ENCODE measurements at places on chromosomes 13 and 19.

GRCh38 chr19:34317311-34317927 is 47.6 kb upstream of the GPI start:
- H3K36me3 ChIP-seq, result peaks cover 7% of the 10 kb centered on the region
- H3K4me1 ChIP-seq, result peaks cover 21% of the 10 kb centered on the region
- H3K27ac ChIP-seq, result no peak overlapping the region
- no peaks in the 10 kb centered on the region for H3K27me3 ChIP-seq
- no peak overlapping the region for H3K4me3 ChIP-seq

DNA sequence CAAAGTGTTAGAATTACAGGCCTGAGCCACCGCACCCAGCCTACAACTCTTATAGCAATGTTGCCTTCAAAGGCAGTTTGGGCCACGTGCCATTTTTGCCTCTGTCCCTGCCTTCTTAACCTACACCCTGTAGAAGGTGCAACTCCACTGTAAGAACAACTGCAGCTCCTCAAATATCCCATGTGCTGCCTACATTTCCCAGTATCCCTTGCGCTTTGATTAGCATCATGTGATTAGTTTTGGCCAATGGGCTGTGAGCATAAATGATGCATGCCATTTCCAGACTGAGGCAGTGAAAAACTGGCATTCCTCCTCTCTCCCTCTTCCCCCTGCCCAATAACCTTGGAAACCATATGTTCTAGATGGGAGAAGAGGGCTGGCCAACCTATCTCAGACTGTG is 75.2 kb upstream of the MRI1 start:
- no peak overlapping the region for H3K4me3 ChIP-seq
- H3K4me1 ChIP-seq, result no peaks in the 10 kb centered on the region
- no peak for DNase-seq
- no peaks in the 10 kb centered on the region for H3K27me3 ChIP-seq
- no peak overlapping the region for H3K27ac ChIP-seq
- H3K36me3 ChIP-seq, result no peaks in the 10 kb centered on the region

GRCh38 chr13:101382701-101383100 is 33.6 kb downstream of the NALCN start:
- H3K4me3 ChIP-seq, result no peak overlapping the region
- no peak overlapping the region for H3K27ac ChIP-seq
- H3K27me3 ChIP-seq, result no peaks in the 10 kb centered on the region
- H3K36me3 ChIP-seq, result no peaks in the 10 kb centered on the region
- H3K4me1 ChIP-seq, result no peaks in the 10 kb centered on the region

DNA sequence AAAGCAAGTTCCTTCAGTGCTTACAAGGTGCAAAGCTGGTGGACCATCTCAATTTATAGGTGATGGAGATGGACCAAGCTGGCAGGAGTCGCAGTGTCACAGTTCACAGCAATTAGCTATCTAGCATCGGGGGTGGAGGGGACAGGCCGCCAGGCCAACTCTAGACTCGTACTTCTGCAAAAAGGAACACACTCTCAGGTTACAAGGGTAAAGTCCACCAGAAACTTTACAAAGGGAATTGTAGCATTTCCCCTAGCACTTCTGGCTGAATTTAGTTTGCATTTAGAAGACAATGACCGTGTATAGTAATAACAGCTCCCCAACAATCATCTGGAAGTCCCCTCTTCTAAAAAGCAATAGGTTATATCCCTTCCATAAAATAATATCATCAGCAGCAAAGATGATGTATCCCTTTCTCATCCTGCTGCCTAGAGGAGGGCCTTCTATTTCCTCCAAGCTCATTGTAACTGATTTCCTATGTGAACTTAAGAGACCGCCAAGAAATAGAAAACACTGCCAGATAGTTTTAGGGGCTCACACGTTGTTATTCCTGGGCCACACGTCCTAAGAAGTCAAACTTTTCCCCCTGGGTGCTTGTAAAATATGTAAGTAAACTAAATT is 8.5 kb upstream of the DOCK9 start:
- peaks cover 2% of the 10 kb centered on the region for H3K36me3 ChIP-seq
- H3K4me1 ChIP-seq, result peaks cover 7% of the 10 kb centered on the region
- no peaks in the 10 kb centered on the region for H3K27me3 ChIP-seq
- no peak overlapping the region for H3K4me3 ChIP-seq
- DNase-seq, result no peak
- H3K27ac ChIP-seq, result no peak overlapping the region

DNA sequence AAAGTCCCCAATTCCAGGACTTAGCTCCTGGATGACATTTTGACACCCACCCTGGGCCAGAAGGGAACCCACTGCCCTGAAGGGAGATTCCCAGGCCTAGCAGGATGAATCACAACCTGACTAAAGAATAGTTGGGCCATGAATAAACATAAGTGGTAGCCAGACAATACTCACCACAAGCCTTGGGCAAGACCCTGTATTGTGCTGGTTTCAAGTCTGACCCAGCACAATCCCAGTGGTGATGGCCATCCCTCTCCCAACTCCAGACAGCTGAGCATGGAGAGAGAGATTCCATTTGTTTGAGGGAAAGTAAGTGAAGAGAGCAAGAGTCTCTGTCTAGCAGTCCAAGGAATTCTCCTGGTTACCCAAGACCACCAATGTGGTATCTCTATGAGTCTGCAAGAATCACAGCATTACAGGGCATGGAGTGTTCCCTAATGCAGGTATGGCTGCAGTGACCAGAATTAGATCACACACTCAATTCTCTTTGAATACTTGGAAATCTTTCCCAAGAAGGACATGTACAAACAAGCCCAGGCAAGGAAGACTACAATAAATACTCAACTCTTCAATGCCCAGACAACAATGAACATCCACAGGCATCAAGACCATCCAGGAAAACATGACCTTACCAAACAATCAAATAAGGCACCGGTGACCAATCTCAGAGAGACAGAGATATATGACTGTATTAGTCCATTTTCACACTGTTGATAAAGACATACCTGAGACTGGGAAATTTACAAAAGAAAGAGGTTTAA is 158.0 kb downstream of the VWA8 start:
- H3K4me3 ChIP-seq, result no peak overlapping the region
- H3K36me3 ChIP-seq, result no peaks in the 10 kb centered on the region
- H3K27ac ChIP-seq, result peak overlapping the region; percentile 5
- DNase-seq, result peak; percentile 87
- peaks cover 3% of the 10 kb centered on the region for H3K4me1 ChIP-seq

- no peak overlapping the region for H3K4me3 ChIP-seq
- no peak overlapping the region for H3K27ac ChIP-seq
These were observed 33.7 kb upstream of the VSTM2B start for GRCh38 chr19:29491995-29492577.

DNA sequence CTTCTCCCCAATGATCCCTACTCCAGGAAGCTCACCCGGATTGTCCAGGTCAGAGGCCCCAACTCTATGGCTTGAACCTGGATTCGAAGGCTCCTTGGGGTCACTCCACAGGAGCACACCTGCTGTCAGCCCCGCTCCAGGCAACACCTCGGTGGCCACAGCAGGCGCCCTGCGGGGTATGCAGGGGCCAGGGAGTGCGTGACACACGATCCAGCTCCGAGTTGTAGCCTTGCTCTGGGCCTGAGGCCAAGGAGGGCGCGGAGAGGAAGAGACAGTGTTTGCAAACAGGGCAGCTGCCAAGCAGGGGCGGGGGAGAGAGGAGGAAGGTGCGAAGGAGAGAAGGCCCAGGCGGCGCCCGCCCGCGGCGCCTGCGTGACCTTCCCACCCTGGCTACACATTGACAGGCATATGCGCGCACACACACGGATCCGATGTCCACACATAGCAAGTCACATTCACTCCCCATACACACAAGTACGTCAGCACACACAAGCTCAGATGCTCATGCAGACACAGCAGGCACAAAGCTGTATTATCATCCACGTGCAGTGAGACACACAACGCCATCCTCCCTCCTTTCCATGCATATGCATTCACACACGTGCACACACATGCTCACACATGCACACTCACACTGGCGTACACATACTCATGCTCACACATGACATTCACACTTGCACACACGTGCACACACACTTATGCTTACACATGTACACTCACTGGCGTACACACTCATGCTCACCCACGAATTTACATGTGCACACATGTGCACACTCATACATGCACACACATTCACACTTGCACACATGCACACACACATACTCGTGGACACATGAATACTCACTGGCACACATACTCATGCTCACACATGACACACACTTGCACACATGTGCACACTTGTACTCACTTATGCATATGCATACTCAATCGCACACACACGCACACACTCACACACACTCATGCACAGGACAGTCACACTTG is 10.4 kb downstream of the SBK2 start:
- H3K27me3 ChIP-seq, result no peaks in the 10 kb centered on the region
- H3K4me3 ChIP-seq, result peak overlapping the region; percentile 27
- H3K4me1 ChIP-seq, result no peaks in the 10 kb centered on the region
- H3K36me3 ChIP-seq, result no peaks in the 10 kb centered on the region

DNA sequence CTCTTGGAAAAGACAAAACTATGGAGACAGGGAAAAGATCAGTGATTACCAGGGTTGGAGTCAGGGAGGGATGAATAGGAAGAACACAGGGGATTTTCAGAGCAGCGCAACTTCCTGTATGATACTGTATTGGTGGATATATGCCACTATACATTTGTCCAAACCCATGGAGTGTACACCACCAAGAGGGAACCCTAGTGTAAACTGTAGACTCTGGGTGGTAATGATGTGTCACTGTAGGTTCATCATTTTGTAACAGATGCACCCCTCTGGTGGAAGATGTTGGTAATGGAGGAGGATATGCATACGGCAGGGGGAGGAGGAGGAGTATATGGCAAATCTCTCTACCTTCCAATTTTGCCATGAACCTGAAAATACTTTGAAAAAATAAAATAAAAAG is 68.1 kb downstream of the UFM1 start:
- H3K4me1 ChIP-seq, result no peaks in the 10 kb centered on the region
- no peaks in the 10 kb centered on the region for H3K27me3 ChIP-seq
- no peak overlapping the region for H3K4me3 ChIP-seq
- no peak for DNase-seq
- no peak overlapping the region for H3K27ac ChIP-seq

DNA sequence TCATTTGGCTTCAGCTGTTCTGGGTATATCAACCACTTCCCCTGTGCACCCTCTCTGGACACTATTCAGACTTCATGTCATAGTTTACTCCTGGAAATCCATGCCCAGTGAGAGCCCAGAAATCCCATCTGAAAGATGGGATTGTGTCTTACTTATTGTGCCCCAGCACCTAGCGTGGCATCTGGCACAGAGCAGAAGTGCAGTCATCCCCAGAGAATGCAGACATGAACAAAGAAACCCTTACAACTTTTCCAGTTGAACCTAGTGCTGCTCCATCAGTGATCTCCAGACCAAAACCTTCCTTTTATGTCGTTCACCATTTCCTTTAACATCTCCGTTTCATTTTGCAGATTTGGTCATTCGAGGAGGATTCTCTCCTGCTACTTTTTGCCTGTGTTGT is 60.6 kb downstream of the MBNL2 start:
- no peak overlapping the region for H3K4me3 ChIP-seq
- peaks cover 4% of the 10 kb centered on the region for H3K36me3 ChIP-seq
- no peaks in the 10 kb centered on the region for H3K4me1 ChIP-seq
- H3K27ac ChIP-seq, result no peak overlapping the region
- DNase-seq, result no peak

- H3K36me3 ChIP-seq, result no peaks in the 10 kb centered on the region
- no peak for DNase-seq
- no peaks in the 10 kb centered on the region for H3K4me1 ChIP-seq
- H3K27ac ChIP-seq, result no peak overlapping the region
- no peak overlapping the region for H3K4me3 ChIP-seq
These were observed 60.0 kb downstream of the FLT1 start for GRCh38 chr13:28434926-28435325.

DNA sequence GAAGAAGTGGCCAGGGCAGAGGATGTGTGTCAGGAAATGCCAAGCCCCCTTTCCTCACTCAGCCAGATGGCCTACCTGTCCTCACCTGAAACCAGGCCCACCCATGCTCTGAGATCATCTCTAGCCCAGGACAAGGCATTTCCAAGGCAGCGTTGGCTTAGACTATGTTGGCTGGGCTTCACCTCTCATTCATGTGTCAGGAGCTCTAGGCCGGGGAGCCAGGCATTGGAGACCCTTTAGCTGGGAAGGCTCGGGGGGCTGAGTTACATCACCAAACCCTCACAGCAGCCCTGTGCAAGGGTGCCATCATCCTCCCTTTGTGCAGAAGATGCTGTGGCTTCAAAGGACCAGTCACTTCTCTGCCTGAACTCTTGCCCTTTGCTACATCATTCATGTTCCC is 40.0 kb downstream of the COL4A2 start:
- H3K27me3 ChIP-seq, result no peaks in the 10 kb centered on the region
- peak overlapping the region; percentile 88 for H3K27ac ChIP-seq
- DNase-seq, result no peak
- peaks cover 12% of the 10 kb centered on the region for H3K36me3 ChIP-seq
- H3K4me3 ChIP-seq, result no peak overlapping the region

DNA sequence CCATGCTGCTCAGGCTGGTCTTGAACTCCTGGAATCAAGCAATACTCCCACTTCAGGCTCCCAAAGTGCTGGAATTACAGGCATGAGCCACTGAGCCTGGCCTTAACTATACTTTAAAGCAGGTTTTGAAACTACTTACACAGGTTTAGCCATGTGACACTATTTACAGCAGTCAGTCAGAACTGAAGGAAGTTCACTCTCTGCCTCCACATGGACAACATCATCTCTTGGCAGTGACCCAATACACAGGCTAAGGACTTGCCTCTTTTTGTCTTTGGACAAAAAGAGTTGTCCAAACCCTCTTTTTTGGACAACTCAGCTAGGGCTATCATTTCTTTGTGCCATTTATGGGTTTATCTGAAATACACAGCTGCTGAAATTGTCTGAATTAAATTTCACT is 89.0 kb upstream of the CLDN10 start:
- DNase-seq, result no peak
- H3K4me3 ChIP-seq, result no peak overlapping the region
- H3K27ac ChIP-seq, result no peak overlapping the region
- H3K4me1 ChIP-seq, result no peaks in the 10 kb centered on the region

- DNase-seq, result no peak
- H3K4me1 ChIP-seq, result no peaks in the 10 kb centered on the region
- no peak overlapping the region for H3K27ac ChIP-seq
- H3K36me3 ChIP-seq, result no peaks in the 10 kb centered on the region
- H3K27me3 ChIP-seq, result no peaks in the 10 kb centered on the region
These were observed 618.8 kb downstream of the FGF9 start for GRCh38 chr13:22289711-22290110.

DNA sequence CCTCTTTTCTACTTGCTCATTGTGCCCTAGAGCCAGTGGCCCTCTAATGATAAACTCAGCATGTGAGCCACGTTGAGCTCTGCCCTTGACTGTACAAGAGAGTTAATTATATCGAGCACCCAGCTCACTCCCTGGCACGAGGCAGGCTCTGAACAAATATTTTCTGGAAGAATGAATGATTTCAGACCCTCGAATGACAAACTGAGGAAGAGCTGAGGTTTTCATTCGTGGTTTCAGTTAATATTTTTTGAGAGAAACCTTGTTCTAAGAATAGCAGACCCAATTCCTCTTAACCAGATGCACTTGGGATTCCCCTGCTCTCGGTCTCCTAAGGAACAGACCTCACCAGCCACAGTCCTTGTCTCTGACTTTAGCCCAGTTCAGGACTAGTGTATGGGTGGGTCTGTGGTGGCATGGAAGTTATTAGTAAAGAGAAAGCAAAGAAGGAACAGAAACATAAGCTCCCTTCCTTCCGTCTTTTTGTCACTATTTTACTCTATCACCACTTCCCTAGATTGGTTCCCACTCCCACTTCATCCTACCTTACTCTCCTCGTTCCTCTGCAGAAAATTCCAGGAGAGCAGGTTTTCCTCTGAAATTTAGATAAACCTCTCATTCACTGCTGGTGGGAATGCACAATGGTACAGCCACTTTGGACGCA is 22.1 kb upstream of the WDFY2 start:
- H3K36me3 ChIP-seq, result no peaks in the 10 kb centered on the region
- H3K27me3 ChIP-seq, result no peaks in the 10 kb centered on the region
- no peak for DNase-seq
- no peak overlapping the region for H3K27ac ChIP-seq
- H3K4me1 ChIP-seq, result no peaks in the 10 kb centered on the region
- H3K4me3 ChIP-seq, result no peak overlapping the region

Measured in trophoblast cell (in vitro differentiated cells and primary cell).